ENCODE measurements at places on chromosomes 2 and 18.

- no peak for DNase-seq
These were observed 266.1 kb upstream of the KLHL29 start for GRCh38 chr2:23118894-23119293.

DNA sequence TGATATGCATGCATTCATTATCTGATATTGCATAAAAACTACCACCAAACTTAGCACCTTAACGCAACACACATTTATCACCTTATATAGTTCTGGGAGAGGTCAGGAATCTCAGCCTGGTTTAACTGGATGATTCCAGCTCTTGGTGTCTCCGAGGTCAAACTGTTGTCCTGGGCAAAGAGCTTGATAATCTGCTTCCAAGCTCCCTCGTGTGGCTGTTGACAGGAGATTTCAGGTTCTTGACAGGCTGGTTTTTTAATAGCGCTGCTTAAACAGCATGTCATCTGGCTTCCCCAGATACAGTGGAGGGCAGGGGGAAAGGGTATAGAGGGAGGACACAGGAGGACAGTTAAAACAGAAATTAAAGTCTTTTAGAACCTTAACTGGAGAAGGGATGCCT is 785.0 kb downstream of the CNTNAP5 start:
- no peak for DNase-seq

DNA sequence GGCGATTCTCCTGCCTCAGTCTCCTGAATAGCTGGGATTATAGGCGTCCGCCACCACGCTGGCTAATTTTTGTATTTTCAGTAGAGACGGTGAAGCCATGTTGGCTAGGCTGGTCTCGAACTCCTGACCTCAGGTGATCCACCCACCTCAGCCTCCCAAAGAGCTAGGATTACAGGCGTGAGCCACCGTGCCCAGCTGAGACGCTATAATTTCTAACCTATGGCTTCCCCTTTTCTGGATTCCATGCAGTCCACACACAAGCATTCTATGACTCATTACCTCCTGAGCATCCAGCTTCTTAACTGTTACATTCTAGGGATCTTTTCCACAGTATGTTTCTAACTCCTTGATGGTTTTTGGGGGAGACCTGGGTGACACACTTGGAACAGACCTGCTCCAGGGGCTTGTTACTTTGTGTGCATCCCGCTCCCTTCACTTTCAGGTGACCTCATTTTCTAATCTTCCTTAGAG is 11.8 kb upstream of the KCMF1 start:
- DNase-seq = peak; percentile 69

DNA sequence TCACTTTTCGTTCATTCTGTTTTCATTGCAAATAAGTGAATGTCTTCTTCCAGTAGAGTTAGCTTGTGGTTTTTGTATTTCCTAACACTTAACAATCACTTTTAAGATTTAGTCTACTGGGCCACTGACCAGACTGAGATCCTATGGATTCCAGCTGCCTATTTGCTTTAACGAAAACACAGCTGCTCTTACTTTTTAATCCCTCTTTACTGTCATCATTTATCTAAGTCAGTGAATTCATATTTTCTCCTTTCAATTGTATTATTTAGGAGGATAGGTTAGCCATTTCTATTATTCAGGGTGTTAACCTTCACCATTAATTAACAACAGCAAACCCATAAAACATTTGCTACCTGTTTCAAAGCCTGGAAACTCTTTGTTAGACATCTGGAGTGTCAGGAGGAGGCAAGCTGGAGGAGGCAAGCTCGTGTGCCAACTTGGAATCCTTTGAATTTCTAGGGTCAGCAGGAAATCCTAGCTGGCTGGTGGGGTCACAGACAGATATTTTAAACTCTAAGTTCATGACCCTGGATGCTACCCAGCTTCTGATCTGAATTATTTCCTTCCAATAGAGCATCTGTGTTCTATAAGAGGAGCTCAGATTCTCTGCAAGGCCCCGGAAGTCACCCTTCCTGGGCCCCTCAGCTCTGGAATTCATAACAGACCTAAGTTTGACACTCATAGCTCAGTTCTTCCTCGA is 385.3 kb downstream of the RBM43 start:
- DNase-seq = no peak

DNA sequence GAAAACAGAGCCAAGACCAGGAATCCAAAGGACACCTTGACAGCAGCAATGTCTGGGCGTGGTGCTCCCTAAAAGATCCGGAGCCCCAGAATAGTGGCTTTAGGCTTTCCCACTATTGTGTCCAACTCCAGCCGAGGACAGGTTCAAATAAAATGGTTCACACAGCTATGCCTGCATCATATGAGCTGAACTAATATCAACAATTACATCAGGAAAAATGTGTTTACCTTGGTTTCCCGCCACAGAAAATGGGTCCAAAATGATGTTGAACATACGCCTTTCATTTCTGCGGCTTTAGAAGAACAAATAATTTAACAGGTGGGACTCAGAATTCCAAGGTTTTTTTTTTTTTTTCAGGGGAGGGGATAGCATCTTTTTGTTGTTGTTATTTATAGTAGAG is 93.6 kb downstream of the OSR1 start:
- no peak for DNase-seq

DNA sequence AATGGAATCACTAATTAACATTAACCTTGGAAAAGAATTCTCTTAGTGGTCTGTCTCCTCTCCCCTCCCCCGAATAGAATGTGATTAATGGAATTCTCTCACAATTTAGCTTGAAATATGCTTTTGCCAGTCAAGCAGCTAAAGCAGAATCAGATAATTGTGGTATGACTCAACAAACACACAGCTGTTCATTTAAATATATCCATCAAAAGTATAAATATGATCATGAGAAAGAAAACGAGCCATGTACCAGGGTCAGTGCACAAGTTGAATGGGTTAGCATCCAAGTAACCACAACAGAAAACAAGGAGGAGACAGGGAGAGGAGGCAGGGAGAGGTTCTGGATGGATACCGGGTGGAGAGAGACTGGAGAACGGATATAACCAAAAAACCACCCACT is 66.9 kb downstream of the ACVR1 start:
- DNase-seq = no peak

DNA sequence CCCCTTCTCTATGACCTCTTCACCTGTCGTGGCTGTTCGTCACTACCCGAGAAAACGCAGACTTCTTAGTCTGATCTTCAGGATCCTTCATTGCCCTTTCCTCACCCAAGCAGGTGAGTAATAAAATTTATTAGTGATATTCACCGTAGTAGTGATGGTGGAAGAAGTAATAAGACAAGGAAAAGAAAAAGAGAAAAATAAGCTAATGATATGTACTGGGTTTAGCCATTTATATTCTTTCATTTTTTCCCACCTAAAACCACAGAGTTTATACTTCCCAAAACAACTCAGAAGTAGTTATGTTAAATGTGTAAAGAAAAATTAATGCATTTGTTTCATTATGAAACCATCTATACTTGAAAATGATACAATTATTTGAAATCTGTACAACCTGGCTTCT is 19.7 kb downstream of the GYPC start:
- DNase-seq = no peak

DNA sequence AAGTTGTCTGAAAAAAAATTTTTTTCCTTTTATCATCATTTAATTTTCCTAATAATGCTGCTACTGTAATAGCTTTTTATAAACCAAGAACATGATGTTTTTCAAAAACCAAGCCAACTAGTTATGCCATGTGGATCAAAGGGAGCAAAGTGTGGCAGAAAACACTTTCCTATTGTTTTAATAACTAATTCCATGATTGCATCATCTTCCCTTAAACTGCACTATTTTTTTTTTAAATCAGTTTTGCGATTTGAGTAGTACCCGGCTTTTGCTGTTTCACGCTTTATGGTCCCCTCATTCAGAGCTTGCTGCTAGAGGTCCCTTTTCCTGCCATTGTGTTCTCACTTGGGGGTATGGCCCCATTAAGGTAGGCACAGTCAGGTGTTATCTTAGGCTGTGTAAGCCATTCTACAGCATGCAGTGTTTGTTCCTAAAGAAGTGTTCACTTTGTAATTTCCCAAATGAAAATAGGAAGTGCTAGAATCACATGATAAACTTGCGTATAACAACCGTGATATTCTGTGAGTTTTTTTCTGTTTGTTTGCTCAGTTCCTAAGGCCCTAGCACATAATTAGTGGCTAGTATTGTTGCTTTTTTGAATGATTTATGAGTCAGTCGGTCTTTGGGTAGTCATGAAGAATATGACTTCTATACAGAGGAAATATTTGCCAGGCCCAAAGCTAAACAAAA is 225.8 kb downstream of the PTGR3 start:
- DNase-seq = peak; percentile 86

- no peak for DNase-seq
These were observed 169.7 kb upstream of the LRP1B start for GRCh38 chr2:142300517-142300916.

DNA sequence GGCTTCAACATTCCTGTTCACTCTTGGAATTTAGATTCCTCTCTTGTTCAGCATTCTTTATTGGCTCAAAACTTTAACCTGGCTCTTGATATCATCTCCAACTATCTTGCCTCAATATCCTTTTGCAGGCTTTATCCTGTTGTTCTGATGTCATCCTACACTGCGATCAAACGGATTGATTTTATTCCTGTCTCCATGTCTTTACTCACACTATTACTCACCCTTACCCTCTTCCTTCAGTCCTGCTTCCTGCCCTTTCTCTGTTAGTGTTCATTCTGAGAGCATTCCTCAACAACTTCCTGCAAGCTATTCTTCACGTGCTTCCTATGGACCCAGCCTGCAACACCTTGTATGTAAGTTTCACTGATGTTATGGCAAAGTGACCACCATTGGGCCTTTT is 264.7 kb downstream of the RNF152 start:
- no peak for DNase-seq

- no peak for DNase-seq
These were observed 8.7 kb downstream of the OSBPL1A start for GRCh38 chr18:24388957-24389356.

GRCh38 chr2:234469972-234470371 is 26.9 kb downstream of the ARL4C start:
- DNase-seq = no peak

GRCh38 chr2:241848761-241849615 is 9.7 kb downstream of the PDCD1 start:
- DNase-seq = no peak

DNA sequence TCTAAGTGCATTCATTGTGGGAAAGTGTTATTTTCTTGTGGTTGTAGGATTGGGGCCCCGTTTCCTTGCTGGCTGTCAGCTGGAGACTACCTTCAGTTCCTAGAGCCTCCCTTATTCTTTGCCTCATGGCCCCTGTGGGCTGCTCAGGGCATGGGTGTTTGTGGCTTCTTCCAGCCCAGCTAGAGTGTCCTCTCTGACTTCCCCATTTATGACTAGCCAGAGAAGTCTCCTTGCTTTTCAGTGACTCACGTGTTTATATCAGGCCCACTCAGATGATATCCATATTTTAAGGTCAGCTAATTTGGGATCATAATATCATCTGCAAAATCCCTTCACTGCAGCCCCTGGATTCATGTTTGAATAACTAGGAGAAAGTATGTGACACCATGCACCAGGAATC is 62.8 kb downstream of the DTNA start:
- DNase-seq = peak; percentile 22

DNA sequence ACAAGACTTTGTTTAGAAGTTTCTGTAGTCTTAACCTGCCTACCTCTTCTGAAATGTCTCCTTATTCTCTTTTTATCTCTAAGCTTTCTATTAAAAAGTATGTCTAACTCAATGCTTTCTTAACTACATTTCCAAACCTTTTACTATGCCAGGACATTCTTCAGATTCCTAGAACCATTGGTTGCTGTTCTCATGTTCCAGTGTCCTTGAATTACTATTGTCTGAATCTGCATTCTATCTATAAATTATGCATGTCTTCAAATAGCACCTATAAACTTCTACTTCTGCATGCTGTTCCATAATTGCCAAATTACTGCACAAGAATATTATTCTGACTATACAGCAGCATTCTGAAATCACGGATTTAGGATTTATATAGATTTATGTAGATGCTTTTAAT is 166.0 kb upstream of the VWC2L start:
- DNase-seq = no peak

DNA sequence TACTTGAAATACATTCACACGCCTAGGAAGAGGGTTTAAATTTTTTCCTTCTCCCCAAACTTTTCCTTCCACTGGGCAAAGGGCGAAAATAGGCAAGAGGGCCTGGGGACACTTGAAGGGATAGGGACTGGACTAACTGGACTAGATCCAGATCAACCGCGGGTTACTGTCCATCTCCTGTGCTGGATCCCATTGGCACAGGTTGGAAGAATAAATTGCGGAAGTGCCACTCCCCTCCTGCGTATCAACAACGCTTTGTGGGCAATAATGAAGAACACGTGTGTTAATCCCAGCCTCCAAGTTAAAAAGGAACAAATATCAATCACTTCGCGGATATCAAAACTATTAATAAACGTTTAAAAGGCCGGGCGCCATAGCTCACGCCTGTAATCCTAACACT is 1.7 kb upstream of the FZD5 start:
- no peak for DNase-seq

DNA sequence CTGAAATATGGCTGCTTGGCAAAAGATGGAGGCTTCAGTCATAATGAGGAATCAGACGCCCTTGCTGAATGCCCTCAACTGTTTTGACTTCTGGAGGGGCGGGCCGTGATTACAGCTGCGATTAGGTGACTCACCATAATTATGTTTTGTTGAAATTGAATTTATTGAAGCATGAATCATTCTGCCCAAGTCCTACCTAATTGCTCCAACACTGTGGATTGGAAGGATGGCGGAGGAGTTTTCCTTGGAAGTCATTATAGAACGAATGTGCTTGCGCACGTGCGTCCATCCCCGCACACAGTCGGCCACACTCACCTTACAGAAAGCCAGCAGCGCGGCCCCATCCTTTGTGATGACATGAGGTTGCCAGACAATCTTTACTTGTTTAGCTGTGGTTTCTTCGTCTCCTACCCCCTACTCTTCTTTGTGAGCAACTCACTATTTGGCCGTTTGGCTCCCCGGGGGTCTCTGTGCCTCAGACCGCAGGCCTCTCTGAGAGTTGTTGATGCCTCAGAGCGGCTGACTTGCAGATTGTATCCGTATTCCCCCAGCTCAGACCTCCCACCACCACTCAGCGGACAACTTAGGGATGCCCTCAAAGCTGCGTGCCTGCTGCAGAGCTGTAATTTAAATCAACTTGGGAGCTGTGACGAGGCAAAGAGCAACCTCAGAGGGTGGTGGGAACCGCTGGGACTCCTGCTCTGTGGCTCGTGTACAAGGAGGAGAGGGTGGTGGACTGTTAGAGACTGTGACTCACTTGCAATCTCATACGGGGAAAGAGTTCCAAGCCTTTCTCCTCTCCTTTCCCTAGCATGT is 513.4 kb downstream of the TNS1 start:
- no peak for DNase-seq

- no peak for DNase-seq
These were observed 72.1 kb upstream of the PXDN start for GRCh38 chr2:1816414-1816911.

- DNase-seq = peak; percentile 86
These were observed 132.4 kb downstream of the TMEM163 start for GRCh38 chr2:134586326-134586965.

Measured in inflammatory macrophage treated with lipopolysaccharide for 4 hours (primary cell).